ENCODE measurements at places on chromosomes 6 and 20.

GRCh38 chr6:127343809-127344659 lies 625 bp upstream of the ECHDC1 start:
- DNase-seq: no peak

DNA sequence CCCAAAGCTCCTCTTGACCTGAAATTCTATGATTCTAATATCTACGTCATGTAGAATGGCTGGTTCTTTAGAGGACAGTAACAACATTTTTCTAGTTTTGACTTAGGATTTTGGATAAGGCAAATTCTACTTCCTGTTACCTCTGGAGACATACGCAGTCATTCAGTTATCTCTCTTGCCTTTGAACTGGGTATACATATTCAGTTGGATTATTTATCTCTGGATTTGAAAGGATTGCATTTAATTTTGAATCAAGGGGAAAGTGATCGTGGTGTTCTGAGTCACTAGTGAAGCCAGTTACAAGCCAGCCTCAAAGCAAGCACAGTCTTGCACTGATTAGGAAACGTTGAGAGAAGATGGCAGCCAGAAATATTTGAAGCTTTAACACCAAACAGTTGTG lies 35.3 kb upstream of the BCAS1 start:
- no peak for DNase-seq

DNA sequence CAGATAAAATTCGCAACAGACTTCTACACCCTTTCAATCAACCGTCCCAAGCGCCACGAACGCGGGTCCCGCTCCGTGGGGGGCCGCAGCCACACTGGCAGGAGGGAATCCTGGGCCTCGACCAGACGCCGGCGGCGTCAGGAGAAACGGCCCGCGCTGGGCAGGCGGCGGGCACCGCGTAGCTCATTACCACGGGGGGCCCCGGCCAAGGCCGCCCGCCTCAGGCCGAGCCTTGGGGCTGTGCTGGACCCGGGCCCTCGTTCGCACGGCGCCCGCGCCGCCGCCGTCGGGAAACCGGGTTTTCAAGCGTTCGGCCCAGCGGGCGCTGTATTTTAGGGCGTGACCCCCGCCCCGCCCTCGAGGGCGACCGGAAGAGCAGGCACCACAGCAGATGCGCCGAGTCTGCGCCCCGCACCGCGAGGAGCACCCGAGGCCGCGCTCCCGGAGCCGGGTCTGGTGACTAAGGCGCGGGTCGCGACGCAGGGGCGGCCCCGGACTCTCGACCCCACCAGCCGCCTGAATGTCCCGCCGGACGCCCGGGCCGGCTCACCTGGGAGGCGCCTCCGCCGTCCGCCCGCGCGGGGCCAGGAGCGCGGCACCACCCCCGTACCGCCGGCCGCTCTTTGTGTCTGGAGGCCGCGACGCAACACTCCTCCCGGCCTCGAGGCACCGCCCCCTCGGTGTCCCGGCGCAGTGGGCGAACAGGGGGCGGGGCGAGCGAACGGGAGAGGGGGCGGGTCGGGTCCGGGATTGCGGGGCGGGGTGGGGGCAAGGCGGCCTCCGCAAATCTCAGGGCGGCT lies at the start of gene NINL:
Gene NINL (minus strand): TSS at position 627 of the 800 bp plus-strand sequence. CDS start 58,944 bp downstream, outside the sequence.
- DNase-seq: no peak

DNA sequence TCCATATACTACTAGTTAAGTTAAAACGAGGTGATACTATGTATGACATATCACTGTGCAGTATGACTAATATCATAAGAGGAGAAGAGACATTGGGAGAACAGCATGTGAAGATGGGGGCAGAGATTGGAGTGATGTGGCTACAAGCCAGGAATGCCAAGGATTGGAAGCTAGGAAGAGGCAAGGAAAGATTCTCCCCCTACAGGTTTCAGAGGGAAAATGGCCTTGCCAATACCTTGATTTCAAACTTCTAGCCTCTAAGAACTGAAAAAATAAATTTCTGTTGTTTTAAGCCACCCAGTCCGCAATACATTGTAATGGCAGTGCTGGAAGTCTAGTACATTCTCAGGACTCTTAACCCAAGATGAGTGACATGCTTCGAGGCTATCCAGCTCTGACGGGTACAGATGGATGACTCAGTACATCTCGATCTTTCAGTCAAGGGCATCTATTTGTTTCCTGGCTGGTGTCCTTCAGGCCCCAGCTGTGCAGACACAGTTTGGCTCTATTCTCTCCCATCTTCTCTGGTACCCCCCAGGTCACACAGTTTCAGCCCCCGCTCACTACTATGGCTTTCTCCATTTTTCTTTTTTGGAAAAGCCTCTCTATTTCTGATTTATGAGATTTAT lies 55.5 kb upstream of the THEMIS start:
- no peak for DNase-seq

DNA sequence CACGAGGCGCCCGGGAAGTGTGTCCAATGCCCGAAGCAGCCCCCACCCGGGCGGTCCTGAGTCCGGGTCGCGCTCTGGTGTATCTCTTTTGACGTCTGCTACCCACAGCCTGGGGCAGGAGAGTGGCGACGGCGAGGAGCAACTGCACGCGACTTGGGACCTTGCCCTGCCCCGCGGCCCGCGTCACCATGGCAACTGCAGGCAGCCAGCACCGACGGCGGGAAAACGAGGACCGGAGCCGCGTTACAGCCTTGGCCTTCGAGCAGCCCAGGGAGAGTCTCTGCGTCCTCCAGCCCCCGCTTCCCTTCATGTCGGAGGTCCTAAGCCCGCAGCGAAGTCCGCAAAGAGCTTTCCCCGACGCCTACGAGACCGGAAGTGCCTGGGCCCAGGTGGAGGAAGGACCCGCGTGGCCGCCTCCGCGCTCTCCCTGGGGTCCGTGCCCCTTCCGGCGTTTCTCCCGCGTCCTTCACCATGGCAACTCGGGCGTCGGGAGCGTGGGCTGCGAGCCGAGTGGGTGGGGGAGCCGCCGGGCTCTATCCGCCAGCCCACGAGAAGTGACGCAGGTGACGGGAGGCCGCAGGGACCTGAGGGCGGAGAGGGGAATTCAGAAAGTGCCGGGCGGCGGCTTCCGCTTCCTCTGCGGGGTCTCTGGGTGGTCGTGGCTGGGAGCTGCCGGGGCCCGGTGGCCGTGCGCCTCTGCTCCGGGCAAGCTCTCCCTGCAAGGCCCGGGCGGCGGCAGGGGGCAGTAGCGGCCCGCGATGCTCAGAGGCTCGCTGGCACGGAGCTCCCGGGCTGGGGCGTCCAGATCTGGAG lies 88.6 kb upstream of the TGM3 start:
- DNase-seq: peak; percentile 25

DNA sequence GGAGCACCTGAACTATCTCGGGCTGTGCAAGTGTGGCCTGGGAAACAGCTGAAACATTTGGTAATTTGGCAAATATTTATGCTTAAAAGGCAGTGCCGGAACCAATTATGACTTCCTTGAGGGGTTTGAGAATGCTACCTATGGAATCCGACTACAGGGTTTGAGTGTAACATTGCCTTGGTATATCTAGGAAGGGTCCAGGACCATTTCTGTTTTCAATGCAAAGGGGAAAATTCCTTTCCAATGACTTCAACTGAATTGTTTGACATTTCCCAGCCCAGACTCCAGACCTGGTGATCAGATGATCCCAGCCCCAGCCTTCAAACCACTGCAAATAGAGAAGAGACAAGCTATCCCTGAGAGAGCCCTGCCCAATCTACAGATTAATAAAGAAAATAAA lies 4.6 kb upstream of the PPP1R3G start:
- no peak for DNase-seq

GRCh38 chr6:44820321-44820720 lies 432.8 kb downstream of the CDC5L start:
- DNase-seq: no peak
